Endodermal cell (in vitro differentiated cells): ENCODE measurements at places on chromosomes 11 and 22.
A peak's percentile ranks its signal among the peaks of the same experiment; 100 is the strongest.

GRCh38 chr11:1482581-1483444, 3.8 kb downstream of the MOB2 start:
- H3K4me1 ChIP-seq = no peaks in the 10 kb centered on the region
- H3K4me3 ChIP-seq = no peak overlapping the region
- H3K27ac ChIP-seq = no peak overlapping the region

DNA sequence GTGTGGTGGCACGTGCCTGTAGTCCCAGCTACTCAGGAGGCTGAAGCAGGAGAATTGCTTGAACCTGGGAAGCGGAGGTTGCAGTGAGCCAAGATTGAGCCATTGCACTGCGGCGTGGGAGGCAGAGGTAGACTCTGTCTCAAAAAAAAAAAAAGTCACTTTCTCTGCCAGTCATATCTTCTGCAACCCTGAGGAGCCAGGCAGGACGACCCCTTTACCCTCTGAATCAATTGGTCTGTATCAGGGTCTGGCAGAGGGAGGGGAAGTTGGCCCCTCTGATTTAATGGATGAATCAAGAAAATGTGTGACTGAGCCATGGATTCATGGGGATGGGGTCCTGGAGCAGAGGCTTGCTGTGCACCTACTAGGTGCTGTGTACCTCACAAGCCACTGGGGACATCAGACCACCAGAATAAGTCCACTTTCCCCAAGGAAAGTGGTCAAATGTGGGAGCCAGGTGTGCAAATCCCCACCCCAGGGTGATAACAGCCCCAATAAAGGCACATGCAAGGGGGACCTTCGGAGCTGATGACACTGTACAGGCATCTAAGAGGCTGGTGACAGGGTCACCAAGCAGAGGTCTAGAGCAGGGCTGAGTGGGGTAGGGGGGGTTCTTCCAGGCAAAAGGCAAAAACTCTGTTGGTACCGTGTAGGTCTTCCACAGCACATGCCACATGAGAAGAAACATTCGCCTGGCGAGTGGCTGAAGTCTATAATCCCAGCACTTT, 29.0 kb downstream of the TXN2 start:
- no peak for DNase-seq
- H3K27me3 ChIP-seq = no peaks in the 10 kb centered on the region
- H3K36me3 ChIP-seq = no peaks in the 10 kb centered on the region

DNA sequence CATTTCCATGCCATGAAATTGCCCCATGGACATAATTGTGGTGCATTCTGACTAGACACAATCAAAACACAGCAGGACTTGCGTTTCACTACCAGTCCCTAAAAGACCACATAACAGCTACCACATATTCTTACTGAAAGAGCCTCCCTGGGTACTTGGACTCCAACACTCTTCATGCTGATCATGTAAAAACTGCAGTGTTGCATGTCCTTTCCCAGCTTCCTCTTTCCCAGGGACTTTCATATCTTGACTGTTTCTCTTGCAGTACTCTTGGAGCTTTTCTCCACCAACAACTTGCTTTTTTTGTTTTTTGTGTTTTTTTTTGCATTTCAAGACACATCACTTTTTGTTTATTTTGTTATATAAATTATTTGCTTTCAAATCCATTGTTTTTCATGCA, 22.9 kb downstream of the MS4A6E start:
- H3K27me3 ChIP-seq = no peaks in the 10 kb centered on the region
- no peak overlapping the region for H3K4me3 ChIP-seq
- no peaks in the 10 kb centered on the region for H3K36me3 ChIP-seq
- DNase-seq = no peak
- no peak overlapping the region for H3K27ac ChIP-seq

- no peaks in the 10 kb centered on the region for H3K27me3 ChIP-seq
- DNase-seq = no peak
- H3K4me3 ChIP-seq = no peak overlapping the region
- peaks cover 11% of the 10 kb centered on the region for H3K4me1 ChIP-seq
- no peaks in the 10 kb centered on the region for H3K36me3 ChIP-seq
These were observed 71.4 kb downstream of the GLYATL1 start for GRCh38 chr11:59010708-59011107.

DNA sequence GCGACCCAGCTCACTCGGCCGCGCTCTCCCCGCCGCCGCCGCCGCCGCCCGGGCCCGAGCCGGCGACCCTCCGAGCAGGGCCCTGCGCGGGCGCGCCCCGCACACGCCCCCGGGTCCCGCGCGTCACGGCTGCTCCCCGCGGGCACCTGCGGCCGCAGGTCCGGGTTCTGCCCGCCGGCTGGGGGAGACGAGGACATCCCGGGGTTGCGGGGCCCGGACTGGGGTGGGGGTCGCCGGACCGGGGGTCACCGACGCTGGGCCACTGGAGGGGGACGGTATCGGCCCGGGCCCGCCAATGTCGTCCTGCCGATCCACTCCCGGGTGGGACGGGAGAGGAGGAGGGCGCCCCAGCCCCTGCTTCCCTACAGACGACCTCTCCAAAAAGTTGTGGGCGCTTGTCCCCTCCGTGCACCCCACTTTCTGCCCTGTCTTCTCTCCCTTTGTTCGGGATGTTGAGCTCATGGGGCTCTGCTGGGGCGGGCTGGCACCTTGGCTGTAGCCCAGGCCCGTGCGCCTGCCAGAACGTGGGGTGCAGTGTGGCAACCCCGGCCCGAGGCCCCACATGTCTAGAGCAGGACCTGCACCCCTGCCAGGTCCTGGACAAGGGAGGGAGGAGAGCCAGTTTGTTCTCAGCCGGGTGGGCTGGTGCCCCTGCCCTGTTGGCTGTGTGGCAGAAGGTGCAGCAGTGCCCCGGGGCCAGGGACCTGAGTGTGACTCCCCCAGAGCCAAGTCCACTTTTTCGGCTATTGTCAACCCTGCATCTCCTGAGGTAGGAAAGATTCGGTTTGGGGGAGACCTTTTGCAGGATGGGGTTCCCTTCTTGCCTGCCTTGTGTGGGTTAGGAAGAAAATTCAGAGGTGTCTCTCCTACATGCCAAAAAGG, 40.2 kb upstream of the CELSR1 start:
- peak; percentile 62 for DNase-seq
- peak overlapping the region; percentile 78 for H3K4me3 ChIP-seq
- no peak overlapping the region for H3K27ac ChIP-seq
- no peaks in the 10 kb centered on the region for H3K36me3 ChIP-seq

DNA sequence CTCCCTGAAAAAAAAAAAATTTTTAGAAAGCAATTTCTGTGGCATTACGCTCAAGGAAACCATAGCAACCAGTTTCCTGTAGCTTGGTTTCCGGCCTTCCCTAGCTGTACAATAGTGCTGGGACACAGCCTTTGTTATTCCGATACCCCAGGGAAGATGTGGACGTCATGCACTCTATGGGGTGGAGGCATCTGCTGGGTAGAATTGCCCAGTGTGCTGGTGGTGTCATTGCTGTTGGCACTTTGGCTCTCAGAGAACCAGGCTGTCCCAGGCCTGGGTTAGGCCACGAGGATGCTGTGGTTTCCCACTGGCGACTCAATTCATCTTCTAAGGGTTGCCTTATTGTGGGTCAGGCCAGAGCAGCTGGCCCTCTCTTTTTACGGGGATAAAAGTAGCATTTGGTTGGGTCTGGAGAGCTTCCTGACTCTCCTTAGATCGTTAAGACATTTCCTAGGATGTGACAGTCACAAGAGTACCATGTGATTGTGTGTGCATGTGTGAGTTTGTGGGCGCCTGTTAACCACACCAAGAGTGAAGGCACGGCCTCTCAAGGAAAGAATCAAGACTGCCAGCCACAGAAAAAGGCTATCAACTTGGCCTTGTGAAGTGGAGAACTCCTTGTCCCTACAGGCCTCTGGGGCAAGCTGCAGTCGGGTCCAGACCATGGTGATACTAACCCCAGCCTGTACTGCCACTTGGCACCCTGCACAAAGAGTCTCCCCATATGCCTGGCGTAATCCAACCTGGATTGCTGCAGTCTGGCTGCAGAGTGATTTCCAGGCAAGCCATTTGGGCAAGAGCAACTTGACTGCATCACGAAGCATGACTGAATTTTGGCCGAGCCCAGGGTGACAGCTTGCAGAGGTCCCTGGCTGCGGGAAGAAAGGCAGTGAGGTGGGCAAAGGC, 35.9 kb upstream of the NAV2 start:
- DNase-seq = no peak
- H3K27ac ChIP-seq = peak overlapping the region; percentile 87
- H3K36me3 ChIP-seq = no peaks in the 10 kb centered on the region
- peaks cover 6% of the 10 kb centered on the region for H3K4me1 ChIP-seq
- H3K27me3 ChIP-seq = no peaks in the 10 kb centered on the region

- no peaks in the 10 kb centered on the region for H3K4me1 ChIP-seq
- H3K4me3 ChIP-seq = no peak overlapping the region
- no peaks in the 10 kb centered on the region for H3K27me3 ChIP-seq
- H3K36me3 ChIP-seq = no peaks in the 10 kb centered on the region
These were observed 9.7 kb upstream of the RNF141 start for GRCh38 chr11:10550503-10551289.

- DNase-seq = no peak
- H3K27me3 ChIP-seq = no peaks in the 10 kb centered on the region
- no peaks in the 10 kb centered on the region for H3K36me3 ChIP-seq
- H3K27ac ChIP-seq = no peak overlapping the region
These were observed 179.6 kb downstream of the MPPED1 start for GRCh38 chr22:43591380-43591779.
